ENCODE measurements at places on chromosomes 13 and 19.

GRCh38 chr13:42272115-42272803 is at the start of gene AKAP11:
Gene AKAP11 (plus strand): TSS chr13:42272152. CDS start chr13:42286349, 14,197 bp downstream.
- peak; percentile 26 for DNase-seq

- no peak for DNase-seq
Measured at GRCh38 chr13:102799426-102800144, 666 bp downstream of the BIVM start.

DNA sequence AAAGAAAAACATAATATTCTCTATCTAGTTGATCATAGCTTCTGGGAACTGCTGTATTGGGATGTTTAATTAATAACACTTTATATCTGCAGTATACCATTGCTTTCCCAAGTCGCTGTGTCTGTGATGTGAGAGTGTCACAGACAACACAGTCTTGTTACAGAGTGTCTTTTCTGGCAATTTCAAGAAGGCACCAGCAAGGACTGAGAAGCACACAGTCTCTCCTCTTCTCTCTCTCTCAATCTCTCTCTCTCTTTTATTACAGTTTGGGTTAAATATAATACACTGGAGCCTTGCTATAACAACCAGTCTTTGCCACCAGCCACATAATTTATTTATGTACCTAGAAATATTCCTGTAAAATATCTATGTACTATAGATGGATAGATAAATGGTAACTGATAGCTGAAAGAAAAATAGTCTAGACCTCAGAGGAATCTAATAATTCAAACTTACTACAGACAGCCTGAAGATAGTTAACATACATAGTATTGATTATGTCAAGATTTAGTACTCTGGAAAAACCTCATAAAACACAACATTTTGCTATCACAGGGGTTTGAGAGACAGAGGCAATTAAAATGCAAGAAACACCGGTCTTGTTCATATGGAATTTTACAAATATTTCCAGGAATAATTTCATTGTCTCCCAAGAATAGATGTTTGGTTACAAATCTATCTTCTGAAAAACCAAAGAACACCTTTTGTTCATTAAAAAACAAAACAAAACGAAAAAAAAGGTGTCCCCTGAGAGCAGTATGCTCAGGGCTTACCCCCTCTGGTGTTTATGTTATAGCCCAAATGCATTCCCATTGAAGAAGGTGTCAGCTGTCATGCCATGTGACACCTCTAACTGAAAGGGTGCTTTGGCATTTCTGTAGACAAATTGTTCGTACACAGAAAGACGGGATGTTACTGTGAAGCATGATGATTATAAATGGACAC is 507.8 kb downstream of the TBC1D4 start:
- no peak for DNase-seq

DNA sequence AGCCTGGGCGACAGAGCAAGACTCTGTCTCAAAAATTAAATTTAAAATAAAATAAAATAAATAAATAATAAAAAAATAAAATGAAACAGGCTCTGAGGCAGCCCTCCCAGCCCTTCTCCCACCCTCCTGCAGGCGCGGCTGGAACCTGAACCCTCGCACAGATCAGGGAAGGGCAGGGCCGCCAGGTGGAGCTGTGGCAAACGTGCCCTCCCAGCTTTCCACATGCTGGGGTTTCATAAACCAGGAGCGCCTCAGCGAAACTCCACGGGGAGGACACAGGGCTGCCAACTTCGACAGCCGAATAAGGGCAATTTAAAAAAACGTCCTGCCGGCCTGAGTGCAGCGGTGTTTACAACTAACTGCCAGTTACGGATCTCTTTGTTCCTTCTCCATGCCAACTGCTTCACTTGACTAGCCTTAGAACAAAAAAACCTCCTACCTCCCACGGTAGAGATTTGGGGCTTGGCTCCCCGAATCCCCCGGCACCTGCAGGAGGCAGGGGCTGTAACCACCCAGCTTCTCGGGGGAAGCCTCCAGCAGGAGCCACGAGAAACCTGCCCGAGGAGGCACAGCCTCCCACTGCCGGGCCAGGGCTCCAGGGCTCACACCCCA is 15.9 kb downstream of the ZNF787 start:
- peak; percentile 72 for DNase-seq

DNA sequence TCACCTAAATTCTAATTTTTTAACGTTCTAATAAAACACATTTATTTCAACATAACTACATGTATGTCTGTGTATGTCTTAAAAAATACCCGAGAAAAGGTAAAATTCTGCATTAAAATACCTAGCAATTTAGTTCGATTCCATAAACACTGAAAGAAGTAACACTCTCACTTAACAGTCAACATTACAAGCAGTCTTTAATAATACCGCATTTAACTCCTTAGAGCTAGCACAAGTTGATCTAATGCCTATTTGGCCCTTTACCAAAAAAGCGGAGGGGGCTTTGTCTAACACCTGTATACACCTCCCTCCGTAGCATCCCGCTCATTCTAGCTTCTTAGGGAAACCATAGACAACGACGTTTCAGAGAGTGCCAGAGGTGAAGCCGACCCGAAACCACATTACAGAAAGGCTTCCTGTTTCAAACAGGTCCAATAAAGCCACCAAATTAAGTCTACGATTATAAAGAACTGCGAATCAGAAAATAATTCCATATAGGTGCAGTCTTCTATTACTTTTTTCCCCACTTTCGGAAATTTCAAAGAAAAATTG is 1.2 kb downstream of the SPART start:
- DNase-seq = no peak

Measured in tibial nerve (tissue), 4 donors.